ENCODE measurements at places on chromosomes 7 and 10.

DNA sequence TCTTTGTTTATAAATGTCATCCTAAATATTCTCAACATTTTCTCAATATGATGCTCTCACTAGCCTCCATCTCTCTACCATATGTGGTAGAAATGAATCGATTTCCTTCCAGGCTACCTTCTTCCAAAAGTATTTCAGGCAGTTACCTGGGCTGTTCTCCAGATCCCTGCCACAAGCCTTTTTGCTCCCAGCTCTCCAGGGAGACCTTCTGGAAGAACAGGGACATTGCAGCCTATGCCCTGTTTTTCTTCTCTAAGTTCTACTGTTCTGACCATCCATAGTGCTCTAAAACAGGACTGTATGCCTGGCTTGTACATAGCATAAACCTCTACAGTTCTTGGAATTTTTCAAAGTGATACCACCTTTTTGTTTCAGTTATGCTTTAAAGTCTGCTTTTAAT lies 552.8 kb downstream of the ANKRD7 start:
- no peak for DNase-seq

- no peak for DNase-seq
These were observed 8.6 kb upstream of the ZNF713 start for GRCh38 chr7:55878691-55879090.

- DNase-seq = no peak
These were observed 219.3 kb upstream of the GLI3 start for GRCh38 chr7:42456267-42456666.

DNA sequence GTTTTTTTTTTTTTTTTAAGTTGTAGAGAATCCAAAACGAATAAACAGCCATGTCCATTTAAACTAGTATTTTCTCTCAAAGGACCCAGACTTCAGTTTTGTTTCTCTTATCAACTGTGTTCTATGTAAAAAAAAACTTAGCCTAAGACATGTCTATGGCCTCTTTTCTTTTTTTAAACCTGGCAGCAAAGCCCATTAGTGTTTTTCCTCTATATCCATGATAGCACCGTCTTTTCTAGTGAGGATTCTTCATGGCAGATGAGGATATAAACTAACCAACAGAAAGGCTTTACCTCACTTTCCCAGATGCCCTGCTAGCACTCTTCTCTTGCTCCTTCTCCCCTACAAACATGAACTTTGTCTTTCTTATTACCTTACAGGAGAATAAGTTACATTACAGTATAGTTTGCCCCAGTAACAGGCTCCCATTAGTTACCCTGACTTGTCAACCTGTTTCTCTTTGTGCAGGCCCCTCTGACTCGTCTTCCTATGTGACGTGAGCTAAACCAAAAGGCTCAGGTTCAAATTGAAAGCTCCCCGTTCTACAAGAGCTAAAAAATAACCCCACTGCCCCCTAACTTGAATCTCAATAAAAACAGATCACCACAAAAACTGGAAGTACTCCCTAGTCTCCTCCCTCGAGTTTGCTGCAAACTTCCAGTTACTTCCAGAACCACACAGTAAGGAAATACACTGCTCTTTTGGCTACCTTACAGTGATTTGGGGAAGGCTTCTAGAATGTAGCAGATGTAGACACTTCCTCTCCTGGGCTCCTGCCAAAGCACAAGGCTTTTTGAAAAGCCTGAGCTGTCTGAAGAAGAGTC lies 20.1 kb downstream of the P4HA1 start:
- no peak for DNase-seq
